ENCODE measurements at places on chromosomes 1 and 21.

DNA sequence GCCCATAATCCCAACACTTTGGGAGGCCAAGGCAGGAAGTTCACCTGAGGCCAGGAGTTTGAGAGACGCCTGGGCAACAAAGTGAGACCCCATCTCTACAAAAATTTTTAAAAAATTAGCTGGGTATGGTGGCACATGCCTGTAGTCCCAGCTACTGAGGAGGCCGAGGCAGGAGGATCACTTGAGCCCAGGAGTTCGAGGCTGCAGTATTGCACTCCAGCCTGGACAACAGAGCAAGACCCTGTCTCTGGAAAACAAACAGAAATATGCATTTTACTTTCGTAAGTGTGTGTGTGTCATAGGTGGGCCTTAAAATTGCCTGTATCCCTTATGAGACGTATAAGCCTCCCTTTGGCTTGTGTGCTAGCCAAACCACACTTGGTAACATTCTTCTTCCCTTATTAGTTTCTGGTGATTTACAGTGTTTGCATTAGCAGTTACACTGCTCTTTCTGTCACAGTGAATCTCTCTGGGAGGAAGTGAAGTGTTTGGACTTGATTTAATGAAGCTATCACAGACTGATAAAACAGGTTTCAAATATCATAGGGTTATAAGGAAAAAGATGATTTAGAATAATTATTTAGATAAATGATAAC, 48.9 kb upstream of the KIF26B start:
- DNase-seq: no peak

DNA sequence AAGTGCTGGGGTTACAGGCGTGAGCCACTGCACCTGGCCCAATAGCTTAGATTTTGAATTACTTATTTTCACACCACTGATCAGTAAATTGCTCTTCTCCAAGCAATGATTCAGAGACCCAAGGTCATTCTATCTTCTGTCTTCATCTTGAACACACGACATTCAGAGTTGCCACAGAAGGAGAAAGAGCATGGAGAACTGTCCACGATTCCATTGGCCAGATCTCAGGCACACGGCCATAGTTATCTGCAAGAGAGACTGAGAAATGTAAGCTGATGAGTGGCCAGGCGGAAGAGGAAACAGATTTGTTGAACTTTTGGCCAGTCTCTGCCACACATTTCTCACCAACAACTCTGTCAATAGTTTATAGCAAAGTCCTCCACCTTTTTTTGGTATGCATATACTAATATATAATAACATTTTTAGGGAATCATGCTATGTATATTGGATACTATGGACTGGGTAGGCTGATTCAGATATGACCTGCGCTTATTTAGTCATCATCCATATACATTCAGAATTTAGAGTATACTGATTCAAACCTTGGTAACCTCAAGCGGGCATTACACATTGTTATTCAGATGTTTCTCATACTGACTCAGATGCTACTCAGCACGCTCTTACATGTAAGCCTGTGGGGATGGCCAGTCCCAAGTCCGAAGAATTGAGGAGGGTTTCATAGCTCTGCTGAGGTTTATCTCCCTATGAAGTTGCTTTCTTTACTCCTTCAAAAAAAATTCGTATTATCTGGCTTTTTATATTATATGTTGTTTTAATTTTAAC, 25.5 kb upstream of the CAP1 start:
- peak; percentile 70 for DNase-seq

GRCh38 chr1:87074001-87074795, 159.8 kb downstream of the HS2ST1 start:
- no peak for DNase-seq

DNA sequence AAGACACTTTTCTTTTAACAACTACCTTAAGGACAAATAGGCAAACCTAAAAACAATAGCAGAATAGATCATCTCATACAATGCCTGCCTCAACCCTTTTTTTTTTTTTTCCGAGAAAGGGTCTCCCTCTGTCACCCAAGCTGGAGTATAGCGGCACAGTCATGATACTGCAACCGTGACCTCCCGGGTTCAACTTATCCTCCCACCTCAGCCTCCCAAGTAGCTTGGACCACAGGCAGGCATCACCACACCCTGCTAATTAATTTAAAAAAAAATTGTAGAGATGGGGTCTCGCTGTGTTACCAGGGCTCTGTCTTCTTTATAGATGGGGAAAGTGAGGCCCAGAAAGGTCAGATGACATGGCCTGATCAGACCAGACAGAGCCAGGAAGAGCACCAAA, 7.9 kb downstream of the SH3BGRL3 start:
- no peak for DNase-seq

- no peak for DNase-seq
Measured at GRCh38 chr1:200778766-200779165, 40.1 kb downstream of the CAMSAP2 start.

DNA sequence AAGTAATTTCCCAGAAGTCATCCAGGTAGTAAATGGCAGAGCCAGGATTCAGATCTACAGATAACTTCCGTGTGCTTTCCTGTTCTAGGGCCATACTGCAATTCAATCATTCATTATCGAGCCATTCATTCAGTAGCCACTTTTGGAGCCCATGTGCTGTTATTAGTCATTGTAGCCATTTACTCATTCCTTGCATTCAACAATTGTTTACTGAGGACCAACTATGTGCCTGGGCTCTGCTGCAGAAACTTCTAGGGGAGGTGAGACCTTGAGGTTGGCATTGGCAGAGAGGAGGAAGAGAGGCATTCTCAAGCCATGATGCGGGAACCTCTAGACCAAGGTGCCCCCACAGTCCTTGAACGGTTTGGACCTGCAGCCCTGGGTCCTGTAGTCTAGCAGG, 27.9 kb downstream of the EPHB2 start:
- no peak for DNase-seq

- no peak for DNase-seq
Measured at GRCh38 chr1:116832308-116832931, 77.3 kb upstream of the PTGFRN start.

DNA sequence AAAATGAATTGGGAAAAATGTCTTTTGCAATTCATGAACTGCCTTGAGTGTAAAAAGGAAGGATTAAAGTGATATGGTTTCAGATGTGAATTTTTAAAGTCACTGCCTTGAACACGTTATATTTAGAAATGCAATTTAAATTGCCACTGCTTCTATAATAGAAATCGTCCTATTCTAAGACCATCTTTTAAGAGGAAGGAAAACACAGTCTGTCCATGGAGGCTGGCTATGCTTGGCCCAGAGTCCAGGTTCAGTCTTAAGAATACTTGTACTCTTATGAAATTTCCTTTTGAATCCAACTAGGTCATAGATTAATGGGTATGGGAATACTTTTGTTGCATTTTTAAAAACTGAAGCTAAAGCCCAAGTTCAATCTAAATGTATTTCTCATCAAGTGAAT, 86.0 kb downstream of the PCNX2 start:
- DNase-seq: no peak

DNA sequence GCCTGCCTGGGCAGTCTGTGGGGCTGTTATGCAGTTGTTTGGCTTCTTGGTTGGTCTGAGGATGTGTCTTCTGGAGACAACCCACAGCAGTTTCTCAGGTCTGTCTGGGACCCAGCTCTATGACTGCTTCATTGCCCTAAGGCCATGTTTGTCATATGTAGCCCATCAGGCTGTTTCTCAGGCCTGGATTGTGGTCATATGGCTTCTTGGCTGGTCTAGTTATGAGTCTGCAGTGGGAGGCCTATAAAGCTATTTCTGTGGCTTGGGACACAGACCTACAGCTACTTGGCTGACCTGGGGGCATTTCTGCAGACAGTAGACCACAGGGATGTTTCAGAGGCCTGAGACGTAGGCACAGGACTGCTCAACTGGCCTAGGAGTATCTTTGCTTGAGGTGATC, 41.5 kb downstream of the CHIA start:
- DNase-seq: no peak

DNA sequence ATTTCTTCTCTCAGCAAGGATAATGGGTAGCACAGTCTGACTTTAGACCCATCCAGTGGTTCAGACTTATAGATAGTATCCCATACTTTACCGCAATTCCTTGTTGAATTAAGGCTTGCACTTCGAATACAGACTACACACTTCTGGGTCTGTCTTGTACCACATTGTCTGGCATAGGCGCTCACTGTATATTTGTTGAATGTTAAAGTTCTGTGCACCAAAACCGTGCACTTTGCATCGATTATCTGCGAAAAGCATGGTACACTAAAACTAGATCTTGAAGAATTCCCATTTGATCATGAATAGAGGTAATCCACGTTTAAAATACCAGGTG, 556 bp upstream of the RYR2 start:
- DNase-seq: no peak

DNA sequence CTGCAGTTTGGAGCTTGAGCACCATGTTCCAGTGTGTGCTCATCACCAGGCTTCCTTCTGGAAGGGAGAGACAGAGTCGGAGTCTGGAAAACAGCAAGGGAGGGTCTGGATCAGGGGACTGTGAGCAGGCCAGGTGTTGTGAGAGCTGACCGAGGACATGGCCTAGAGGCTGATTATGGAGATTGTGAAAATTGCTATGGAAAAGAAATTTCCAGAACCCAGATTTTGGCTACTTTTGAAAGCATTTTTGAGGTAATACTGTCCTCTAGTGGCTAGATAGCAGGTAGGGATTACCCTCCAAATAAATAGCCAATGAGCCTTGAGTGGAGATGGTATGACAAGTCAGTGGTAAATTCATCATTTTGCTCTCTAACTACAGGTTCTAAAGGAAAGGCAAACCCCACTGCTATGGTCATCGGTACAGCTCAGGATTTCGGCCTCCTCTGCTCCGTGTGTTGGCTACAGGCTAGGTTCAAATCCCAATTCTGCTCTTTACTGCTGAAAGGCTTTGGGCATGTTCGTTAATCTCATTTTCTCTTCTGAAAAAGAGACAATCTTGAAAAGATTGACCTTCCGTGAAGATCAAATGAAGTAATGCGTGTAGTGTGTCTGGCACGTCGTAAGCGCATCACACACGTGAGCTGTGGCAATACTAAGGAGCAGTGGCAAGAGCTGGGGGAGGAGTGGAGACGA, 1.0 kb upstream of the HAO2 start:
- no peak for DNase-seq

DNA sequence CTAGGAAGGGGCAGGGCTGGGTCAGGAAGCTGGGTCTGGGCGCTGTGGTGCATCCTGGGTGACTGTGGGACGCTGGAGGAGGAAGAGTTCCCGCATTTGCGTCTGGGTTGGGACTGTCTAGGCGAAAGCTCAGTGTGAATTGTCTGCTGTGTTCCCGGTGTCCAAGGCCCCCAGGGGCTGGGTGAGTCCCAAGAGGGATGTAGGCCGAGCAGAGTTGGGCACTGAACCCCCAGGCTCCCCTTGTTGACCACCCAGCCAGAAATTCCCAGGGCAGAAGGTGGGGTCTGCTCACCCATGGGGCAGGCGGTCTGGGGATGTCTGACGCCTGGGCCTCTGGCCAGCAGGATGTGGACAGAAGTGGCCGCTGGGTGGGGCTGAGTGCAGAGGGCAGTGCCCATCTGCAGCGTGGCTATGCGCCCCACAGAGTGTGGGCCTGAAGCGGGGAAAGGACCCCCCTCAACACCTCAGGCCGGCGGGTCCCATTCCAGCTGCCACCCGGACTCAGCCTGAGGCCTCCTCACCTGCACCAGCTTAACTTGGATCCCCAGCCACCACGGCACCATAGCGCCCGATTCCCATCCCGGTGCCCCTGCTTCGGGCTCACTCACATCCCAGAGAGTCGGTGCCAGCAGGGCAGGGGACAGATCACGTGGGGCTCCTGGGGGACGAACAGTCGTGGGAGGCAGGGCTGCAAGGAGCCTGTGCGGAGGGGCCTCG, 37.0 kb upstream of the POFUT2 start:
- DNase-seq: no peak

DNA sequence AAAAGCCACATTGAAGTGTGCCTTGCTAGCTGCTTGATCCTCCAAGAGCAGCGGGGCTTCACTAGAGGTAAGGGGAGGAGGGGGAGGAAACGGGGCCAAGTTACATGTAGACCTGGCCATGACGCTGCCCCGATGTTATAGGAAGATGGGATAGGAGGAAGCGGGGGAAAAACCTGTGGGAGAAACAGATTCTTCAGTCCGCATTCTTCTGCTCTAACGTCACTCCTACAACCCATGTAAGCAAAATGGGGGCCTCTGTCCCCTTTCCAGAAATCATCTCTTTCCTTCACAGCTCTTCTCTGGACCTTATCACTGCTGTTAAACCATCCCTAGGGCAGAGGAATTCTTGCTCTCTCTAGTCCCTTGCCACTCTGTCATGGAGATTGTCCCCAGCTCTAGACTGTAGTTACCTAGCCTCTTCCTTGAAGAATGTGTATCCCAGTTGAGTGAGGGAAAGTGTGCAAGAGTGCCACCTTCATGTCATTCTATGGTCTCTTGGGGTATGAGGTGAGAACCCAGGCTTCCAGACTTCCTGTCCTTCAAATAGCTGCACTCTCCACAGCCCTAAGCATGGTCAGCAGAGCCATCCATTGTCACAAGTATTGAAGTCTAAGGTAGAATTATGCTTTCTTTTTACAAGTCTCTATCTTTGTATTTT, 11.4 kb downstream of the PLEKHO1 start:
- no peak for DNase-seq

DNA sequence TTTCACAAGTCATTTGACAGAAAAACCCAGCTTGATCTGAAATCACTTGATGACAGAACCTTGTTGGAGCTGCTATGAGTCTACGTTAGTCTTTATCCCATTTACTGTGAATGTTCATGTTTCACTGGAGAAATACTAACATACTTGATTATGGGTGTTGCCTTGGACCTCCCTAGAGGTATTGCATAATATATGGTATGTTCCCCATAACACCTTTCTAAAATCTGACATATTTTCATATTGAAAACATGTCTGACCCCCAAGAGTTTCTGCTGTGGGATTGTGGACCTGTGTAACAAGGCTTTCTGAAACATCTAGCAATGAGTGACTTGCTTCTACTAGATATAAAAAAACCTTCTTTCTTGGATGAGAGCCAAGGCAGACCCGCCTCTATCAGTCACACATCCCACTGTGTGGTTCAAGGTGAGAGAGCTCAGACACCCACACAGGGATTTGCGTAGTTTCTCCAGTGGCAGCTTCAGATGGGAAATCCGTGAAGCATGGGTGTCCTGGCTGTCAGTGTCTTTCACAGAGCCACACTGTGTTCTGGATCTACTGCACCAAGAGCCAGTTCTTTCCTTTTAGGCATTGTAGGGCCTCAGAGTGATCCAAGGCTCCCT, 4.6 kb downstream of the NENF start:
- DNase-seq: no peak

DNA sequence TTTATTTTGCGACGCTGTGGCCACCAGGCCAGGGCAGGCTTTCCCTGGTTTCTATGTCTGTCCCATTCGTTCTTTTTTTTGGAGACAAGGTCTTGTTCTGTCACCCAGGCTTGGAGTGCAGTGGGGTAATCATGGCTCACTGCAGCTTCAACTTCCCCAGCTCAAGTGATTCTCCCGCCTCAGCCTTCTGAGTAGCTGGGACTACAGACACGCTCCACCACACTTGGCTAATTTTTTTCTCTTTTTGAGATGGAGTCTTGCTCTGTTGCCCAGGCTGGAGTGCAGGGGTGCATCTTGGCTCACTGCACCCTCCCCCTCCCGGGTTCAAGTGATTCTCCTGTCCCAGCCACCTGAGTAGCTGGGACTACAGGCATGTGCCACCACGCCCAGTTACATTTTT, 43.4 kb upstream of the WNT4 start:
- no peak for DNase-seq

GRCh38 chr1:185672719-185673360, 61.4 kb upstream of the HMCN1 start:
- DNase-seq: no peak
